ENCODE measurements at places on chromosomes 2 and 18. TPM values are rescaled to one million over a fixed set of nuclear protein-coding genes. Genes with fewer than 3 reads are reported as not detected.

Gene SCTR
- not detected for total RNA-seq

Gene DSC2
- not detected for total RNA-seq

Gene IL37
- not detected for total RNA-seq

Gene MOCOS
- total RNA-seq, result not detected

Gene CIB4
- not detected for total RNA-seq

Gene PARD3B
- not detected for total RNA-seq

Gene TM4SF20
- total RNA-seq, result not detected

Gene CTIF
- total RNA-seq, result 0.47 TPM

Gene GATA6
- total RNA-seq, result not detected

Gene CHRNA1
- not detected for total RNA-seq

Gene ALMS1
- 67.3 TPM for total RNA-seq

Gene FAM124B
- not detected for total RNA-seq

Gene LCT
- 0.19 TPM for total RNA-seq

Gene ALPI
- total RNA-seq, result not detected
